Stimulated activated CD8-positive, alpha-beta memory T cell treated with anti-CD3 and anti-CD28 coated beads, Interleukin-4, amount 100 ng/mL, for 1 hour (primary cell): ENCODE measurements at places on chromosomes 4 and X.

GRCh38 chr4:152308951-152309350 lies 226.9 kb downstream of the FBXW7 start:
- DNase-seq: no peak

GRCh38 chr4:899556-899906 lies 32.6 kb downstream of the GAK start:
- no peak for DNase-seq

GRCh38 chrX:136600059-136600458 lies 47.9 kb upstream of the CD40LG start:
- no peak for DNase-seq

- no peak for DNase-seq
These were observed 11.7 kb downstream of the MAGED2 start for GRCh38 chrX:54819201-54819600.
